Stimulated activated CD8-positive, alpha-beta memory T cell treated with anti-CD3 and anti-CD28 coated beads, Interleukin-7, amount 100 ng/mL, for 1 hour (primary cell): ENCODE measurements at places on chromosomes 7 and 10.

- no peak for DNase-seq
These were observed 611.9 kb upstream of the FOXK1 start for GRCh38 chr7:4070214-4070613.

DNA sequence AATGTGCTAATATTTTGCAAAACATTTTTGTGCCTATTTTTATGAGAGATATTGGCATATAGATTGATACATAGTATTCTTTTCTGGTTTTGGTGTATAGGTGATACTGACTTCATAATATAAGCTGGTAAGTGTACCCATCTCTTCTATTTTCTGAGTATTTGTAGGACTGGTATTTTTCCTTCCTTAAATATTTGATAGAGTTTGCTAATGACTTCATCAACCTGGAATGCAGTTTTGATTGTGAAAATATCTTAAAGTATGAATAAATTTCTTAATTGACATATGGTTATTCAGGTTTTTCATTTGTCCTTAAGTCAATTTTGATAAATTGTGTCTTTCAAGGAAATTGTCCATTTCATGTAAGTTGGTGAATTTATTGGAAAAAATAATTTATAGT lies 6.1 kb upstream of the SCRN1 start:
- no peak for DNase-seq

DNA sequence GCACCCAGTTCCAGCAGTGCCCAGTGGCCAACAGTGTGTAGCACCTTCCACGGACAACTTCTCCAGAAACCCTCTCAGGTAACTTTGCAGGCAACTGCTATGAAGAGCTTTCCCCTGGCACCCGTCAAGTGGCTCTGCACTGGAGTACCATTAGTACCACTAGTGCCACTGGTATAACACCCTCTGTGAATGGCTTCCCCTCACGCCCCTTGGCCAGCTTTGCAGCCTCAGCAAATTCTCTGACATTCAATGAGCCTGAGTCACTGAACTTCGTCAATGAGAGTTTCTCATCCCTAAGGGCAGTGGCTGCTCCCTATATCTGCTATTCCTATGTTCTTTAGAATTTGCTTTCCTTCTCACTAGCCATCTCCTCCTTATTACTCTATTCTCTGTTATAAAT lies 7.6 kb upstream of the HERPUD2 start:
- no peak for DNase-seq

GRCh38 chr7:9962742-9963141 lies 1010.9 kb upstream of the PHF14 start:
- DNase-seq: no peak

GRCh38 chr7:147079083-147079482 lies 962.5 kb downstream of the CNTNAP2 start:
- no peak for DNase-seq

- DNase-seq: no peak
These were observed 106.5 kb upstream of the NANOS1 start for GRCh38 chr10:118922972-118923371.

GRCh38 chr10:120336911-120337540 lies 120.0 kb upstream of the PLPP4 start:
- no peak for DNase-seq

DNA sequence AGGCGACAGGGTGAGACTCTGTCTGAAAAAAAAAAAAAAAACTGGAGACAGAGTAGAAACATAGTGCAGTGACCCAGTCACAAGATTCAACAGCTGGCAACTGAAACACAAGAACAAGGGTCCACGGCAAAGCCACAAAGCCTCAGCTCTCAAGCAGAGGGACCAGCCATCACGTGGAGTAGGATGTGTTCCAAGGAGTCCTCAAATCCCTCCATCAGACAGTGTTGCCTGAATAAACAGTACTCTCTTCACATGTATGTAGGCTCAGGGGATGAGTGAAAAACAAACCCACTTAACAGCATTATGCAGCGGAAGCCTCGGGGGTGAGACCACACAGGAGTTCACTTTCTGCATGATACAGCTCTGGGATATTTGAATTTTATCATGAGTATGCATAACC lies 62.0 kb downstream of the SLIT1 start:
- DNase-seq: no peak
